ENCODE measurements at places on chromosomes 2 and 18.

- DNase-seq, result no peak
These were observed 40.6 kb upstream of the RNU4ATAC start for GRCh38 chr2:121489911-121490583.

- DNase-seq, result no peak
These were observed 66.3 kb downstream of the ZEB2 start for GRCh38 chr2:144453486-144454158.

- DNase-seq, result no peak
These were observed 192.6 kb downstream of the SH3RF3 start for GRCh38 chr2:109321570-109321969.

DNA sequence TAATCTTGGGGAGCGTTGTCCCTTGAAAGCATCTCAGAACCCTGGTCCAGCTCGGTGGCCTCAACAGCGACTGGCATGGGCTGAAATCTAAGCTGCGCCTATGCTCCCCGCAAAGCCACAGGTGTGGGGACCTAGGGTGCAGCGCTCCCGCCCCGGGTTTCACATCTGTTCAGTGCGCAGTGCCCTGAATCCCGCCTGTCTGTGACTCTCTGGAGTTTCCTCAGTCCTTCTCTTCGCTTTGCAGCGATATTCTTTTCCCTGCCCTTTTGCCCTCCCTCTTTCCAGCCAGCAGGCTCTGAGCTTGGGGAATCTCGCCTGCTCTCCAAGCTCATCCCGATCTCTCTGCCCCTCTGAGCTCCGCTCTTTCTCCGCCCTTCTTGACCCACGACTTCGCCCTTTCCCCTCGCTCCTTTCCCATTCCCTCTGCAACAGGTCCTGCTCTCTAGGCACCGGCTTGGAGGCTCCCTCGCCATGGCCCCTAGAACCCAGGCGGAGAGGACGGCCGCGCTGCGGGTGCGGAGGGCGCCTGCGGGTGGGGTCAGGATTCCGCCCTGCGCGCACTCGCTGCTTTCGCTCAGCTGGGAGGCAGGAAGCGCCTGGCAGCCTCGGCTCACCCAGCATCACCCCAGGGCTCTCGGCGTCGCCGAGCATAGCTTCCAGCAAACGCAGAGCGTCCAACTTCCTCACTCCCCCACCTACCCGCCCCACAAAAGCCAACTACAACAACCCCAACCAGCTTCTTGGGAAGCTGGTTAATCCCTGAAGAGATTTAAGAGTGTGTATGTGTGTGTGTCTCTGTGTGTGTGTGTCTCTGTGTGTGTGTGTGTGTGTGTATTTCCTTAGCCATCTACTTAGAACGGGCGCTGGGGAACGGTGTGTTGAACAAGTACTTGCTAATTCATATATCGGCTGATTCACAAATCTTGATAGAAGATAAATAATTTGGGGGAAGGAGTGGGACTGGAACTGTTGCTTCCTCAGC, 1.1 kb downstream of the GRP start:
- DNase-seq, result no peak

- no peak for DNase-seq
These were observed 4.9 kb downstream of the VIT start for GRCh38 chr2:36701391-36701795.

- DNase-seq, result no peak
These were observed 129.3 kb upstream of the HAAO start for GRCh38 chr2:42921721-42922120.
